ENCODE measurements at places on chromosomes 1 and 21. TPM values are rescaled to one million over a fixed set of nuclear protein-coding genes. Genes with fewer than 3 reads are reported as not detected.

RIMS3 gene
- 0.08 TPM for polyA plus RNA-seq

PGLYRP4 gene
- not detected for polyA plus RNA-seq

HMGB4 gene
- not detected for polyA plus RNA-seq

C1orf56 gene
- 17.7 TPM for polyA plus RNA-seq

SMG5 gene
- 32.2 TPM for polyA plus RNA-seq

SH2D1B gene
- 0.38 TPM for polyA plus RNA-seq

MTR gene
- polyA plus RNA-seq = 17.2 TPM
